Mucosa of descending colon (tissue), 3 donors: ENCODE measurements at places on chromosomes 6 and 20. TPM values are rescaled to one million over a fixed set of nuclear protein-coding genes. Genes with fewer than 3 reads are reported as not detected.

- no peak for DNase-seq
Observed at GRCh38 chr20:24790746-24791283, 158.3 kb upstream of the CST7 start.

DNA sequence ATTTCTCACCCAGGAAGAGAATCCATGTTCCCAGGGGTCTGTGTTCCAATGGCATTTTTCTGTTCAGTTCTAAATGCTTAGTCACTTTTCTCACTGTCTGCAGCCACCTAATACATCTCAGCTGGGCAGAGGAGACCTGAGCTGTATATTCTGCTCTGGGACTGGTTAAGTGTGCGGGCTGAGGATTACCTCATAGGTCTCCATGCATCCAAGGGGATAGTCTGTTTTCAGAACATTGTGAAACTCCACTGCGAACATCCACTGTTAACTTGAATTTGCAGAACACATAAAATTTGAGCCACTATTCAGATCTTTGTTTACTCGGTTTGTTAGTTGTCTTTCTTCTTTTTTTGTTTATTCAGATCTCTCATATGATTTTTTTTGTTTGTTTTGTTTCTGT, 947.1 kb downstream of the TFAP2A start:
- no peak for DNase-seq

- DNase-seq: no peak
Observed at GRCh38 chr6:2215342-2215741, 30.1 kb downstream of the GMDS start.

DNA sequence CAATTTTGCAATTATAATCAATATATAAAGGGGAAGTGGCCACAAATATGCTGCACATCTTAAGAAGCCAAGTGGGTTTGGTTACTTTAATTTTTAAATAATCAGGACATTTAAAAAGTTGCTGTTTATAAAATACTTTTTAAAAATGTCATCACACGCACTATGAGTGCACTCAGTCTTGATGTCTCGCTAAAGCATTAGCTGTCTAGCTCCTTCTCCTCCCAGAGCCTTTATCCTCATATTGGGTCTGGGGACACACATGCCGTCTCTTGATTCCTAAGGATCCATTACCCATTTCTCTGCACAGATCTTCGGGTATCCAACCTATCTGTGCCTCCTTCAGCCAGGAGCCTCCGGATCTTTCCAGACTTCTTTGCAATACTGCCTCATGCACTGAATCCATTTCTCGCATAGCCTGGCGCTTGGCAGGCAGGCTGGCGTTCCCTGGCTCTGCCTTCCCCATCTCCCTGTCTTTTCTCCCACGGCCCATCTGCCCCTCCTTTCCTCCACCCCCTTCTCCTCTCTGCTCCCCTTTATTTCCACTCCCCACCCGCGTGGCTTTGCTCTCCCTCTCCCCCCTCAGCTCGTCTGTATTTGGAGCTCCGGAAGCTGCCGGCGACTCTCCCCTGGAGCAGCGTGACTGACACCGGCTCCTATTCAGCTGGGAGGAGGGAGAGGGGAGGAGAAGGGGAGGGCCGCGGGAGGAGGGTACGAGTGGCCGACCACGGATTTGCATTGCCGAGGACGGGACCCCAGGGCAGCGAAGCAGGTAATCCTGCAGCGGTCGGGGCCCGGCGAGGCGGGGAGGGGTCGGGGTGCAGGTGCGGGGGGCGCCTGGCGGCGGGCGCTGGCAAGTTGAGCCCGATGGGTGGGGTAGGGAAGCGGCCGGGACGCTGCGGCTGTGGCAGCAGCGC, at the start of gene CAP2:
CAP2 (plus strand) TSS at position 618 of the 914 bp plus-strand sequence. CDS start 27,961 bp downstream, outside the sequence.
- DNase-seq: peak; percentile 52

DNA sequence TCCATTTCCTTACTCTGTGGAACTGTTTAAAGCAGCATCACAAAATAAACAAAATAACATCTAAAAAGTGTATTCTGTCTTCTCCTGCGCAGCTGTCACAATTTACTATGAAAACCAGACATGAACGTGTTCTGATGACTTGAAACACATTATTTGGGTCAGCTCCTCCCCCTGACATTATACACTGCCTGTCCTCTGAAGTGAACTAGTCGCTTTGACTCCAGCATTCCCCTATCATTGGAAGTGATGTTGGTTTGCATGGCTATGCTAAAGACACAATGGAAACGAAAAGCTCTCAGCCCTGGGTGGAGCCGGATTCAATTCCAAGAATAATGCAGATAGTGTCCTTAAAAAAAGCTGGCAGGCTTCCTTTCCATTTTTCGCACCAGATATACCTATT, 125.9 kb downstream of the FYN start:
- DNase-seq: no peak

DNA sequence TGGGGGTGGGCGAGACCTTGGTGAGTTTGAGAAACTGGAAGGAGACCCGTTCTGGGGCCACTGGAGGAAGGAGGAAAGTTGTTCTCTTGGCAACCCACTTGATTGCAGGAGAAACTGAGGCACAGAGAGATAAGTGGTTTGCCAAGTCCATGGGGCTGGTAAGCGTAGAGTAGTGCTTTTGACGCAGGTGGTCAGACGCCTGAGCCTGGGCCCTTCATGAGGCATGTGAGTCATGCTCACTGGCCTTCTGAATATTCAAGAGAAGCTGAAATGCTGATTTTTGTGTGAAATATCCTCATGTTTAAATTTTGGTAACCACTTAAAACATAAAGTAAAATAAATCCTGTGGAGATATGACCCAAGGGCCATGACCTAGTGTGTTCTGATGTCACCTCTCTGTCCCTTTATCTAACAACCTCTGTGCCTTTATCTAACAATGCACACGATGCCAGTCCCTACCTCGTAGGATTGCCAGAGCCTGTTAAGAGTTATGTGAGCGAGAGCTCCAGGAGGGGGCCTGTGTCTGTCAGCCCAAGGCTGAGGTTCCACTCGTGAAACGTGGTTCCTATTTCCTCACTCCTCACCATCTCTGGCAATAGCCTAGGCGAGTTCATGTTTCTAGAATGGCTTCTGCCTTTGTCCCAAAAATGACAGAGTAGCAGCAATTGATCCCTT, 32.8 kb upstream of the PMEPA1 start:
- DNase-seq: no peak

The CRISP3 gene
- not detected for total RNA-seq

The ZSCAN23 gene
- total RNA-seq: 3.0 TPM

GRCh38 chr20:4574356-4574690, 147.4 kb upstream of the PRND start:
- no peak for DNase-seq

- no peak for DNase-seq
Observed at GRCh38 chr6:139828751-139829519, 454.5 kb upstream of the CITED2 start.

DNA sequence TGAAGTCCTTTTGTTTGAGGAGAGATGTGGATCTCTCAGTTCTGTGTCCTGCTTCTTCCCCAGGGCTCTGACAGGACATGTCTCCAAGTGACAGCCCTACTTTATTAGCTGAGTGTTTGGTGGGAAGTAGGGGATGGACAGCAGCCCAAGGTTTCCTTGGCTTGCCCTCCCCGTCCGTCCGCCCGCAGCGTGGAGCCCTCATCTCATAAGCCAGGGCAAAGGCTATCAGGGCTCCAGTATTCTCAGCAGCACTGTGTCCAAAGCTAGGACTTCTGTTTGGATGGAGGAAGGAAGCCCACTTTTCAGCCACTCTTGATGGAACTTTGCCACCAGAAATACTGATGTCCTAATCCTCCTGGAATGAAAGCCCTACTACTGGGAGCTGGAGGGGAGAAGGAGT, 13.6 kb downstream of the CDC5L start:
- DNase-seq: no peak

The TNFRSF6B gene
- total RNA-seq: not detected

DNA sequence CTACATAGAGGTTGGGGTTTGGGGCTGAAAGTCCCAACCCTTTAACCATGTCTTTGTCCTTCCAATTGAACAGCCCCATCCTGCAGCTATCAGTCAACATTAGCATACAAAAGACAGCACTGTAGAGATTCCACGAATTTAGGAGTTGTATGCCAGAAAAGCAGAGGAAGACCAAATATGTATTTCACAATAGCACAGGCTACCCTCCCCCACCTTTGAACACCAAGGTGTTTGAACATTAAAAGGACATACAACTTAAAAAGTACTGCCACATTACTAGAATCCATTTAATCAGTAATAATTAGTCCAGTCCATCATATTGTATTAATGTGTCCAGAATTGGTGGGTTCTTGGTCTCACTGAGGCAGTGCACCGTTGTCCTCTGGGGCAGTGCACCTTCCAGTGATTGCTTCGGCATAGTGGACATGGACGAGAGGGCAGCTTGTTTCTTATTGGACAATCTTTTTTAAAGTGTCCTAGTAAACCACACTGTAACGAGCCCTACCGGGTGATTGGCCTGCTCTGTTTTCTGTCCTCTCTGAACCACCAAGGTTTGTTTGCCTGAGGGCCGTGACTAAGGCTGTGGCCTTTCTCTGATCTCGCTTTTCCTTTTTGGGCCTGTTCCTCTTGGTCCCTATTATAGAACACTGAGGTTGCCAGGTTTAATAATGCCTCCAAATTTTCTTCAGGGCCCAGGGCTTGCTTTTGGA, 36.4 kb downstream of the GSTA4 start:
- no peak for DNase-seq

DNA sequence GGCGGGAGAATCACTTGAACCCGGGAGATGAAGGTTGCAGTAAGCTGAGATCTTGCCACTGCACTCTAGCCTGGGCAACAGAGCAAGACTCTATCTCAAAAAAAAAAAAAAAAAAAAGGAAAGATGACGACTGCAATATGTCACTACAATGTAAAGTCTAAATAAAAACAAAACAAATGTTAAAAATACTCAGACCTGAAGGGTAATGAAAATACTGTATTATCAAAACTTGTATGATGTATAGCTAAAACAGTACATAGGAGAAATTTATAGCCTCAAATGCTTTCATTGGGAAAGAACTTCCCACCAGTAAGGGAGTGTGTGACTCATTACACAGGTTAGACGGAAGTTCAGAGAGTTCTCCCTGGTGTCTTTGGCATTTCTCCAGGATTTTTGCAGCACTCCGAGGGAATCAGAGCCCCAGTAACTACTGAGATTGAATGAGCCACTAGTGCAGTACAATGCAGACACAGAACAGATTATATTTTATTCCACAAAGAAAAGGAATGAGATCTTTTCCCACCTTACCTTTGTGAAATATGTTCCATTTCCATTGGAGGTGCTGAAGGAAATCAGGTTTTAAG, 12.5 kb upstream of the RALGAPB start:
- no peak for DNase-seq

The CNR1 gene
- 3.5 TPM for total RNA-seq

The PPT2 gene
- total RNA-seq: 16.8 TPM

DNA sequence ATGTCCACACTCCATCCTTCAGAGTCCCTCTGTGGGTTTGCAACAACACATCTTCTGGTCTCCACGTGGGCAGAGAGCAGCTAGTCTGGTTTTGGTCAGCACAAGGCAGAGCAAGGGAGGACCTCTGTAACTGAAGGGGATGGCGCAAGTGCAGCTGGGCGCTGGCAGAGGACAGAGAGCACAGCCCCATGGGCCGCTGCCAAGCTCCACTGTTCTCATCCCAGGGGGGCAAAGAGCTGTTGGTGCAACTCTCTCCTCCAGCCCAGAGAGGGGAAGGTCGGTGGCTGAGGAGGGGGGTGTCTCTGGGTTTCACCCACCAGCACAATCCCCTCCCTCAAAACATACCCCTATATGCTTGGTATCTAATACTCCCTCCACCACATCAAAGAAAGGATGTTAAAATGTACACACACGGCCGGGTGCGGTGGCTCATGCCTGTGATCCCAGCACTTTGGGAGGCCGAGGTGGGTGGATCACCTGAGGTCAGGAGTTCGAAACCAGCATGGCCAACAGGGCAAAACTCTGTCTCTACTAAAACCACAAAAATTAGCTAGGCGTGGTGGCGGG, 9.1 kb downstream of the ATP9A start:
- DNase-seq: no peak

The HTR1B gene
- 0.19 TPM for total RNA-seq

The DEFB124 gene
- total RNA-seq: not detected

GRCh38 chr6:80402266-80402665, 295.8 kb downstream of the BCKDHB start:
- no peak for DNase-seq
